Karpas-422 (cell line): ENCODE measurements at places on chromosomes 7 and 10. TPM values are rescaled to one million over a fixed set of nuclear protein-coding genes. Genes with fewer than 3 reads are reported as not detected.

The TEX36 gene
- not detected in 2 replicates for total RNA-seq

The KIAA1217 gene
- total RNA-seq: not detected in 2 replicates

The UBTD1 gene
- total RNA-seq: 0.11 and 0.72 TPM in 2 replicates

The MCMBP gene
- total RNA-seq: 25.8 and 38.2 TPM in 2 replicates

DNA sequence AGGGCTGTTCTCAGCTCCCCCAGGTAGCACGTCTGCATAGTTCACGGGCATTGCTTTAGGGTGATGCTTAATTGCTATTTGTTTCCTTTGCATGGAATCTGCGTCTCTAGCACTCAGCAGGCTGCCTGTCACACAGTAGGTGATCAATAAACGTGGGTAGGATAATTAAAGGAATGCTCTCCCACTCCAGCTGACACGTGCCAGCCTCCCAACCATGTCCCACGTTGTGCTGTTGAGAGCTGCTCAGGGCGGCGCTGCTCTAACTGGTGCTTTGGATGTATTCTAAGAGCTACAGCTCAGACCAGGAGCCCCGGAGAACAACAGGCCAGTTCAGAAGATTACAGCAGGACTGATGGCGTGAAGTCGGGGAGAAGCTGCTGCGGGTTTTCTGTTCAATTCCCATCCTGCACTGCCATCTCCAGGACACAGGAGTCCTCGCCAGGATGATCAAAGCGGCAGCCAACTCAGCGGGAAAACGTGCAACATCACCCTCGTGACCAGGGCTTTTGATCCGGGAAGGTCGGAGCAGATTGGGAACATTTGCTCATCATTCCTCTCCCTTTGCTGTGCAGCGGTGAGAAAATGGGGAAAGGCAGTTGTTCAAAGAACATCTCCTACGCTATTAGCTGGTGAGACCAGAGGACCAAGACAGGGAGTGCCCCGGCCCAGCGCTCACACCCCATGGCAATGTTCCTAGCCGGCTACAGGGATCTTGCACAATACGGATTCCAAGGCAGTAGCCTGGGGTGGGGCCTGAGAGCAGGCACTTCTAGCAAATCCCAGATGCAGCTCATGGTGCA is 50.5 kb upstream of the FOXK1 start:
- no peak overlapping the region for H3K4me3 ChIP-seq
- H3K36me3 ChIP-seq: no peaks in the 10 kb centered on the region
- no peak for DNase-seq
- no peaks in the 10 kb centered on the region for H3K27me3 ChIP-seq
- H3K4me1 ChIP-seq: no peaks in the 10 kb centered on the region

- H3K4me1 ChIP-seq: peaks cover 51% of the 10 kb centered on the region
- no peak overlapping the region for H3K4me3 ChIP-seq
- DNase-seq: no peak
- peak overlapping the region; percentile 63 for H3K27ac ChIP-seq
- no peaks in the 10 kb centered on the region for H3K27me3 ChIP-seq
Measured at GRCh38 chr7:90655566-90655965, 59.4 kb downstream of the CDK14 start.

- DNase-seq: peak; percentile 62
- no peaks in the 10 kb centered on the region for H3K27me3 ChIP-seq
- H3K4me3 ChIP-seq: peak overlapping the region; percentile 57
- no peaks in the 10 kb centered on the region for H3K36me3 ChIP-seq
- peak overlapping the region; percentile 94 for H3K27ac ChIP-seq
- H3K4me1 ChIP-seq: peaks cover 87% of the 10 kb centered on the region
Measured at GRCh38 chr7:5692845-5693278, 88.6 kb downstream of the RNF216 start.
